T-cell (primary cell): ENCODE measurements at places on chromosomes 1 and 21.
A peak's percentile ranks its signal among the peaks of the same experiment; 100 is the strongest.

DNA sequence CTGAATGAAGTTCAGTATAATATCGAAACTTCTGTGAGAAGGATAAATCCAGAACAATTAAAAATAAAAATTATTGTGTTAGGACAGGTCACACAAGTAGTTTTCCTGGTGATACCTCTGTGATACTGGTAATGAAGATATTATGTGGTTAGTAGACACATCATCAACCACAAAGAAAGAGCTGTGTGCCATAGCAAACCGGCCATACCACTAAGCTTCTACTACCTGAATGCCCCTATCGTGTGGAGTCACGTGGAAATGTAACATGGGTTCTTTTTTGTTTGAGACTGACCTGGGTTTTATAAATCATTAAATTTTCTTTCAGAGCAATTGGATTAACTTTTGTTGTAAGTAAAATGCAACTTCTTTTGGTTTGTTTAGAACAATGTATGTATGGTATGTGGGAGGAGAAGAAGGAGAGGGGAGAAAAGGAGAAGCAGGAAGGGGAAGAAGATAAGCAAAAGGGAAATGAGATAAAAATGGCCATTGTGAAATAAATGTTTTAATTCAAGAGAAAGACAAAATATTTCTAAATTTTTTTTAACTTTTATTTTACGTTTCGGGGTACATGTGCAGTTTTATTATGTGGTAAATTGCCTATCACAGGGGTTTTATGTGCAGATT, 58.2 kb upstream of the LRRC8B start:
- no peak for DNase-seq

GRCh38 chr21:34154878-34155277, 81.5 kb downstream of the MRPS6 start:
- no peak for DNase-seq

- no peak for DNase-seq
These were observed 20.5 kb upstream of the NPHP4 start for GRCh38 chr1:6012529-6013318.

- DNase-seq, result no peak
These were observed 480 bp downstream of the CADM3 start for GRCh38 chr1:159171688-159172501.

DNA sequence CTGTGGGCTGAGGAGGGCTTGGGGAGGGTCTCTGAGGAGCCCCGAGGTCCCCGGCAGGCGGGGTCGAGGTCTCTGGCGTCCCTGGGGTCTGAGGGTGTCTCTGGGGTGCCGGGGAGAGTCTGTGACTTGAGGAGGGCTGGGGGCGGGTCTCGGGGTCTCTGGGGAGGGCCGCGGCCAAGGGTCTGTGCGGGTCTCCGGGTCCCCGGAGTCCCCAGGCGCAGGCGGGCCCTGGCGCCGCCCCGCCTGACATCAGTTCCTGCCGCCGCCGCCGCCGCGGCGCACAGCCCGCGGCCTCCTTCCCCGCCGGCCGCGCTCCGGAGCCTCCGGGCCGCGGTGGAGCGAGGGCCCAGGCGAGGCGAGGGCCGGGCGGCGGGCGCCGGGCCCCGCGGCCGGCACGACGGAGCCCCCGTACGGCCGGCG, at the start of gene PLEKHM2:
PLEKHM2 (plus strand) TSS at position 279 of the 420 bp plus-strand sequence. CDS start 239 bp downstream, outside the sequence.
- peak; percentile 48 for DNase-seq

- DNase-seq, result peak; percentile 2
These were observed 162.4 kb downstream of the TPR start for GRCh38 chr1:186212568-186213224.

DNA sequence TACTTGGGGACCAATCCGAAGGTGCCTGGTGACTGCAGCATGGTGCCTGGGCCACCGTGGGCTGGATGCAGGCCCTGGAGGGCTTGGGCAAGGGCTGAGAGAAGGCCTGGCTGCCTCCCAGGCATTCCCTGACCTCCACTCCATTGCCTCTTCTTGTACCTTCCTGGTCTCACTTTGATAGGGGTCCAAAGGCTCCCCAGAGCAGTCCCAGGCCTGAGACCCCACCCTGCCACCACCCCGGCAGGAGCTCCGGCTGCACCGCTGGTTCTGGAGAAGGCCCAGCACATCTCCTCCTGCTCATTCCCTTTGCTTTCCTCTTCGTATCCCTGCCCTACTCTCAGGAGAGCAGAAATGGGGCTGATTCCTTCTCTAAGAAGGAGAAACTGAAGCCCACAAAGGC, 133.3 kb upstream of the IPO9 start:
- no peak for DNase-seq

DNA sequence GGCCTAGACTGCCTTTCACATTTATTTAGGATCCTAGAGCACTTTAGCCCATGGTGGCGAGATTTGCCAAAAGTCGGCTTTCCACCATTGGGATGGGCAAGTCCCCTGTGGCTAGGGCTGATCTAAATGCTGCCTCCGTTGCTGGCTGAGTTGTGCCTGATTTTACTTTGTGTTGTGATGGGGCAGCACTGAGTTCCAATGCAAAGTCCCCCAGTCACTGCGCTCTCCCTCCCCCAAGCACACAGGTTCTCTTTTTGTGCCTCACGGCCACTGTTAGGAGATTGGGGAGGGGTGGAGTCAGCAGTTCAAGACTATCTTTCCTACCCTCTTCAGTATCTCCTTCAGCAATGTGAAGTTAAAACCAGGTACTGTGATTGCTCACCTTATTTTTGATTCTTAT, 66.7 kb upstream of the COX20 start:
- DNase-seq, result no peak

- no peak for DNase-seq
These were observed 208.8 kb downstream of the GIPC2 start for GRCh38 chr1:78254517-78254916.

DNA sequence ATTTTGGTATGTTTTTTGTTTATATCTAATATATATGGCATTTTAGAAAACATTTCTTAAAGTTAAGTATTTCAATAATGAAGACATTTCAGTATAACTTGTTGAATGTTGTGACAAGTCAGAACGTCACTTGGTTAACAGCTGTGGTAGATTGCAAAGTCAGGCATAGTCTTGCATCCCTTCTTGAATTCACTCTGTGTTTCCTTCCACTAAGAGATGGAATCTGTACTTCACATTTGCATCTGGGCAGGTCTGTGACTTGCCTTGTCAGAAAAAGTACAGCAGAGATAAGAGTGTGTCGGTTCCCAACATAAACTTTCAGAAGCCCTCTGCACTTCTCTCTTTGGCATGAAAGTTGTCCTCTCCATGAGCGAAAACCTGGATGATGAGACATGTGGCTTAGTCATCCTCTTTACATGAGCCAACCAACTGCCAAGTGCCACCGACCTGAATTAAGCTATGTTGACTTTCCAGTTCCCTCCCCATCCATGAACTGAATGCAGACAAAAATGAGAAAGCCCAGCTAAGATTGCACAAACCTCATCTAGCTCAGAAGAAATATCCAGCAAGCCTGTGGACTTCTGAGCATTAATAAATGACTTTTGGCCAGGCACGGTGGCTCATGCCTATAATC, 1730.2 kb downstream of the MRPL39 start:
- DNase-seq, result no peak

DNA sequence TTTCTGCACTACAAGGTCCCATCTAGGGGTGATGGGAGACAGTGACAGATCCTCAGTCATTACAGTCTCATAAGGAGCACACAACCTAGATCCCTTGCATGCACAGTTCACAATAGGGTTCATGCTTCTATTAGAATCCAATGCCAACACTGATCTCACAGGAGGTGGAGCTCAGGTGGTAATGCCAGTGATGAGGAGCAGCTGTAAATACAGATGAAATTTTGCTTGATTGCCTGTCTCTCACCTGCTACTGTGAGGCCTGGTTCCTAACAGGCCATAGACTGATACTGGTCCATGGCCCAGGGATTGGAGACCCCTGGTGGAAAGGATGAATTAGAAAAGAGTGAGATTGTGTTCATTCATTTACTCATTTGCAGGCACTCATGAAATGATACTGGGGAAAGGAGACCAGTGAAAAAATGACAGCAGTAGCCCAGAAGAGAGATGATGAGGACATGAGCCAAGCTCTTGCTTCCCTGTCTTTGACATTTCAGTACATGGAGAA, 251.6 kb upstream of the DUSP10 start:
- no peak for DNase-seq

DNA sequence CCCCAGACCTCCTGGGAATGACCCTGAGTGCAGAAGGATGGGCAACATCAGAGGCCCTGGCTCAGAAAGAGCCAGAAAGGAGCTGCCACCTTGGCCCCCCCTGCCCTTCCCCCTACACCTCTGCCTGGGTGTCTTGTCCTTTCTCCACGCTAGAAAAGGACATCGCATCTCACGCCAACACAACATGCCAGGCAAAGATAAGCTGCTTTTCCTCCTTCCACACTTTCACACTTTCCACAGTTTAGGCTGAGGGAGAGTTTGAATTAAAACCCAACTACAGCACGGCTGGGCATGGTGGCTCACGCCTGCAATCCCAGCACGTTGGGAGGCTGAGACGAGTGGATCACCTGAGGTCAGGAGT, 109.5 kb downstream of the SPSB1 start:
- DNase-seq, result no peak

- DNase-seq, result no peak
These were observed 136.9 kb downstream of the NPHP4 start for GRCh38 chr1:5855196-5855897.

DNA sequence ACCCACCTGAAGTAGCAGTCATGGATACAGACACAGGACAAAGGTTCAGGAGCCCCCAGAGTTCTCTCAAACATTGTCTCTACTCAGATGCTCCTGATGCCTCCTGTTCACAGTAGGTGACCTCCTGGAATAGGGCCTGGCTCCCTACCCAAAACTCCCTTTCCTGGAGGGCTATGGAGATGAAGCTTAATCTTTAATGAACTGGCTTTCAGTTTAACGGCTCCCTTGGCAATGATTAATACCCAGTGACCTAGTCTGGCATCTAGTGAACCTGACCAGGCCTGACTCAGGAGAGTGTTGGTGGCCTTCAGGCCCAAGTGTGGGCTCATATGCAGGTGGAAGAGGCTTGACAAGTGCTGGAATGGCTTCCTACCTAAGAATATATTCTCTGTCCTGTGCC, 65.2 kb upstream of the TRABD2B start:
- no peak for DNase-seq

DNA sequence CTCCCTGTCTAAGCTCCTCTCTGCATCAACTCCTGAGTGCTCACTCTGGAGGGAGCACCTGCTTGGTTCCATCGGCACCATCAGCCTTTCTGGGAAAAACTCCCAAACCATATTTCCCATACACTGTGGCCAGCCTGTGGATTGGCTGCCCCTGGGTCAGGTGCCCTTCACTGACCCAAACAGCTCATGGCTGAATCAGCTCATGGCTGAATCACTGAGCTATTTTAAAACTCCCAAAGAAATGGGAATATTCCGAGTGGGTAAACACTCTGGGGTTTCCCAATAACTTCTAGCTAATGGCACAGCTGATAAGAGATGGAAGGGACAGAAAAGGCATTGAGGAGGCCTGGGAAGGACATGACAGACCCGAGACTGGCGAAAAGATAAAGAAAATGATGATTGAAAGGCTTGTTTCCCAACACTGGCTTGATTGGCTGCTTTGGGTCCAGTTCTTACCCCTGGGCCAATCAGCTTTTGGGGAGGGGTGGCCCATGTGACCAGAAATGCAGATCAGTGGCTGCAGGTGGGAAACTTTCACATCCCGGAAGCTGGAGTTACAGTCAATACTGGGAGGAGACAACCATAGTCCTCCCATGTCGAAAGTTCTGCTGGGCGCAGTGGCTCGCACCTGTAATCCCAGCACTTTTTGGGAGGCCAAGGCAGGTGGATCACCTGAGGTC, 37.3 kb upstream of the KAZN start:
- DNase-seq, result no peak

DNA sequence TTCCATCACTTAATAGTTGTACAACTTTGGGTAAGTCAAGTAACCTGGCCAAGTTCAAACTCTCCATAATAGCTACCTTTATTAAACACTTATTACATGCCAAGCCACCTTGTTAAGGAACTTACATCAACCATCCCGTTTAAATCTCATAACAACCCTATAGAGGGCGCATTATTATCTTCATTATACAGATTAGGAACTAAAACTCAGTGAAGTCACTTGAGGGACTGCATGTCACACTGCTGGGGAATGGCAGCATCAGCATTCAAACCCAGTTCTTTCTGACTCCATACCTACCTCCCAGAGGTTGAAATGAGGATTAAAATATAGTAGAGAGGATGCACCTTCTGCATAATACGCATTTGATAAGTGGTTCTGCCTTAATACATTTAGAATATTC, 47.1 kb upstream of the PLA2G2C start:
- DNase-seq, result no peak

DNA sequence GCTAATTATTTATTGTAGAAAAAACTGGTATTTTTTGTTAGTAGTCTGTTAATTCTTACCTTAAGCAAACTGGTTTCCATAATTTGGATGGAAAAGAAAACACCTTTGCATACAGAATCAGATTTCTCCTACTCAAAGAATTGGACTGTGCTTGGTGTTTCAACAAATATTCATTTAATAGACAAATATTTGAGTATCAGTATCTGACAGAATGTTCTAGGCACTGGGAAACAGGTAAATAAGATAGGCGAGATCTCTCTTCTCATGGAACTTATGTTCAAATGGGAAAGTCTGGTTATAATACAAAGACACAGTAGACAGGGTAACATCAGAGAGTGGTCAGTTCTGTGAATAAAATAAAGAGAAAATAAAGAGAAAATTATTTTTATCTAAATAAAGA, 119.9 kb downstream of the NOS1AP start:
- DNase-seq, result no peak

DNA sequence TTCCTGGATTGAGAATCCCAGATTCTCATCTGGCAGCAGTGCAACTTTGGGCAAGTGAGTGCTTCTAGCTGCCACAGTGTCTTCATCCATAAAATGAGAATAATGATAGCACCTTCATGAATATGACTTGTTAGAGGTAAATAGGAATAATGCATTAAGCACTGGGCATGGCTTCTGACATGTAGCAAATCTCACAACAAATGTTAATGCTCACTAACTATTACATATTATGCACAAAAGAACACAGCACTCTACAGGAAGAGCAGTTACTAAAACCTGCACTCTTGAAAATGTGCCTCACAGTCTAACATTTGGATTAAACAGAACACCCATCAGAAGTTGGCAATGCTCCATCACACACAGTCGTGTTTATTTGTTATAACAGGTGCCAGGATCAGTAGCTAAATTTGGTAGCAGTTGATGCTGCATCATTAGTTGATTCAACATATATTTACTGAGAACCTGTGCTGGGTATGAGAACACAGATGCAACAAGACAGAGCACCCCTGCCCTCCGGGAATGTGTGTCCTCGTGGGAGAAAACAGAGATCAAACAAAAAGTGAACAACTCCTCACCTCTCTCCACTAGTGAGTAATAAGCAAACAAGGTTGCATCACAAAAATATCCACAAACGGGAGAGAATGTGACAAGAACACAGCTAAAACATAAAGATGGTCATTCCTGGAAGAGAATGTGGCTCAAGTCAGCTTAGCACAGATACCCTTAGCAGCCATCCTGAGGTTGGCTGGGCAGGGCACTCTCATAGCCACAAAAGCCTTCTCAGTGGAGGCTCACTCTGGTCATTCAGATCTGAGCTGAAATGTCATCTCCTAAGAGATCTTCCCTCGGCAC, 26.2 kb upstream of the LBR start:
- no peak for DNase-seq
